ENCODE measurements at places on chromosomes 5 and 9.

DNA sequence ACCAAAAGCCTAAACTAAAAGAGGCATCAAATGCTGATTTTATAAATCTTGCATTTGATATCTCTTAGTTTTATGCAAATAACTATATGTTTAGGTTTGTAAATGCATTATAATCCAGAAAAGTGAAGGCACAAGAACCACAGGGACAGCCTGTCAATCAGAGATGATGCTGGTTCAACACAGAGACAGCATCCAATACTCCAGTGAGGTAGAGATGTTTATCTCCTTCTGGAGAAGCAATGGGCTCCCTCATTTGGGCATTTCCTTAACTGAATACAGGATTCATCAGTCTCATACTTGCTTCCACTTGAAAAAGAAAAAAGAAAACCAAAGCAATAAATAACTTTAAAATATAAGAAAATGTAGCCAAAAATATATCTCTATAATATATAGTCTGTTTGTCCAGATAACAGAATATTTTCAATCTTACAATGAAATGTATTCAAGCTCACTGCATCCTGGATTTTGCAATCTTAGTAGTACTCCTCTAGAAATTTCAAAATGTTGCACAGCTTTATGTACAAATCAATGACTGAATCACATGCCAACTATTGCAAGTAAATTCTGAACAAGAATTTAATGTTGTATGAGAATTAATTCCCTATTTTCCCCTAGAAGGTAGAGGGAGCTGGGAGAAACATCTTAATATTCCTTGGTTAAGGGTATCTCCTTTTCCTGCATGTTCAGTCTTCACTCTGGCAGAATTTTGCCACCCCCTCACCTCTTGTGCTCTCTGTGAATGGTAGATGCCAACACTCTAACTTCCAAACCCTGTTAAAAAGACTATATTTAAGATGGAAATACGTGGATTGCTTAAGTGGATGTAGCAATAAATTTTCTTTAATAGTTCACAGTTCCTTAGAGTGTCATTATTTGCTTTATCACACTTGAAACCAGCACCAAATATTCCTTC lies 191.1 kb upstream of the GAS1 start:
- DNase-seq: no peak

DNA sequence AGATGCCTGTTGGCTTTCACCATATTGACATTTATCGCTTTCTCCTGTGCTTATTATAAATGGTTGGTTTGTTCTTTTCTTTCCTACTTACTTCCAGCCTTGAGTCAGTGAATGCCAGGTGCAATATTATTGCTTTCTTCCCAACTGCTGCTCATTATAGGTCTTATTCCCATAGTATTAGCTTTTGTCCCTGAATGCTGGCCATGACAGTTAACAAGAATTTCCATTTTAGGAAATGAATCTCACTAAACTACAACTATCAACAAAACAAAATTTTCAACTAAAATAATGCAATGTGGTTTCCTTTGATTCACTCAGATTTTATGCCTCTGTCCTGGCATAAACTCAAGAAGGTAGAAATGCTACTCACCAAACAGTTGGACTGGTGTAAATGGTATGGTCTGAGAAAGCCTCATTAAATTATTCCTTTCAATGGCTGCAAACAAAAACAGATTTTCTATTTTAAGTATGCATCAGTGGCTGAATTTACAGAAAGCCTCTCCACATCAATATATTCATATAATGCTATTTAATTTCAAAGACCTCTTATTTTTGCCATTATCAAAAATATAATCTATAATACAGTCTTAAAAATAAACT lies 145.4 kb downstream of the TRPM6 start:
- DNase-seq: no peak

DNA sequence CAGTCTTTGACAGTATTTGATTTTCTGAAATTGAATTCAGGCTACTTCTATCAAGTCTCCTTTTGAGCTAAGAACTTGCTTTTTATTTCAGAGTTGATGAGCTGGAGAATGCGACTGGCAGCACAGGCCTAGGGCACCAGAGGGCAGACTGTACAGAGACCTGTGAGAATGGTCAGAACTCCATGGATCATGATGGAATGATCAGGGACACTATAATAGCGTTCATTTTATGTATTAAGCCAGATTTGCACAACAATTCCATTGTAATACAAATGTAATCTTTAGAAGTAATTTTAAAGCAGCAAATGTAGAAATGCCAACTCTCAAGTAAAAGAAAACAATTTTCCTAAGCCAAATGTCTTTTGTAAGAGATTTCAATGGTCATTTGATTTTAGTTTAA lies 902.4 kb downstream of the NR2F1-AS1 start:
- no peak for DNase-seq

DNA sequence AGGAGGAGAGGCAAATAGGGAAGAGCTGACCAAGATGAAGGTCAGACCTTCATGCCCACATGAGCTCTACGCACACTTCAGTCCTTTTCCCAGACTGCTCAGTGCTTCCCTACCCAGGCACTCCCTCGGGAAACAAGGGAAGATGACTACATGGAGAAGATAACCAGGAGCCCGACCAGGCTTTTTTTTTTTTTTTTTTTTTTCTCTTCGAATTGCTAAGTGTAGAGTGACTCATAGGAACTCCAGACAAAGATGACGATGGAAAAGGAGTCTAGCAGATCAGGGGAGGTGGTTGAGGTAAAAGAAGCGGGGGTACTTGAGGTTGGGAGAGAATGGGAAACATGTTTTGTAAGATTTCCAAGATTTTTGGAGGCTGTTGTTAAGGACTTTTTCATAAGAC lies 526.1 kb downstream of the BNC2 start:
- DNase-seq: peak; percentile 44

DNA sequence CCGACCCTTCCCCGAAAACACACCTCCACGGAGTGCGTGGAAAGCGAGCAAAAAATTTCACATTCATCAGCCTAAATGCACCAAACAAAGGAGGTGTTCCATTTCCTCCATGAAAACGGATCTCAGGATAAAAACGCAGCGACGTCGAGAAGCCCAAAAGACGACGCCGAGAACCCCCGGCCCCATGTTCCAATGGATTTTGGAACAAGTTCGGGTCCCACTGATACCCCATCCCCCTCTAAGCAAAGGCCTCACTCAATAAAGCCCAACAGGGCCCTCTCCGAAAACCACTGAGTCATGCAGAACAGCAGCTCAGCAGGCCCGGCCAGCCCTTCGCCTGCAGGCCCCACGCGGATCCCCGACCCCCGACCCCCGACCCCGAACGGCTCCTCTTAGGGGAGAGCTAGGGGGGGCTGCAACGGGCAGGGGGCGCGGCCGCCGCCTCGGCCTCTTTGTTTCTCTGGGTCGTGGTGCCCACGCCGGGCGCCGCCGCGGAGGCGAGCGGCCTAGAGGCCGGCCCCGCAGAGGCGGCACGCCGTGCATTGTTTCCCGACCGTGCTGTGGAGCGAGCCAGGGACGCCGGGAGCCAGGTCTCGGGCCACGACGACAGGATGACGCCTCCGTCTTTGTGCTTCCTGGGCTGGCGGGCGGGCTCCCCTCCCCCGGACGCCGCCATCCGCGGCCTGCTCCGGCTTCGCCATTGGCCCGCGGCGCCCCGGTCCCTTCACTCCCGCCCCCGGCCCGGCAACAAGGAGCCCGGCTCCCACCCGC lies 915 bp downstream of the ZFAND5 start:
- DNase-seq: no peak

DNA sequence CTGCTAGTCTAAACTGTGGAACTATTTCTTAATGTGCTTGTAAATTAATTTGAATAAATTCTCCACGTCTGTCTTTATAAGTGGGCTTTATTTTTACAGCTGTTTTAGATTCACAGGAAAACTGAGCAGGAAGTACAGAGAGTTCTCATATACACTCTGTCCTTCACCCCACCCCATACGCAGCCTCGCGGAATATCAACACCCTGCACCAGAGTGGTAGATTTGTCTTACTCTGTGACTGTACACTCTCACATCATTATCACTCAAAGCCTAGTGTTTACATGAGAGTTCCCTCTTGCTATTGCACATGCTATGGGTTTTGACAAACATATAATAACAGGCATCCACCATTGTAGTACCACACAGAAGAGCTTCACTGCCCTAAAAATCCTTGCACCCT lies 179.7 kb upstream of the DAB2 start:
- no peak for DNase-seq

- no peak for DNase-seq
Observed at GRCh38 chr9:15248621-15249020, 58.4 kb downstream of the TTC39B start.

GRCh38 chr5:67989456-67989855 lies 226.1 kb upstream of the PIK3R1 start:
- peak; percentile 33 for DNase-seq

- DNase-seq: no peak
Observed at GRCh38 chr9:137139468-137140150, 655 bp downstream of the GRIN1 start.

DNA sequence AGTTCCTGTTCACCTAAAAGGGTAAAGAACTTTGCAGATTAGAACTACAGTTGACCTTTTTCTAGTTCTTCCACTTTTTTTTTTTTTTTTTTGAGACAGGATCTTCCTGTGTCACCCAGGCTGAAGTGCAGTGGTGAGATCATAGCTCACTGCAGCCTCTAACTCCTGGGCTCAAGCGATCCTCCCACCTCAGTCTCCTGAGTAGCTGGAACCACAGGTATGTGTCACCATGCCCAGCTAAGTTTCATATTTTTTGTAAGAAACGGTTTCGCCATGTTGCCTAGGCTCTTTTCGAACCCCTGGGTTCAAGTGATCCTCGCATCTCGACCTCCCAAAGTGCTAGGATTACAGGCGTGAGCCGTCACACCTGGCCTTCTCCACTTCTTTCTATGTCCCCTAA lies 39.7 kb upstream of the TNFAIP8 start:
- DNase-seq: no peak

GRCh38 chr5:92435781-92436180 lies 1052.7 kb upstream of the ARRDC3 start:
- no peak for DNase-seq

GRCh38 chr5:158857976-158858375 lies 241.7 kb downstream of the EBF1 start:
- DNase-seq: no peak

GRCh38 chr9:37149666-37150308 lies 29.4 kb downstream of the ZCCHC7 start:
- DNase-seq: no peak

- DNase-seq: no peak
Observed at GRCh38 chr5:38681966-38682365, 125.5 kb upstream of the LIFR start.

DNA sequence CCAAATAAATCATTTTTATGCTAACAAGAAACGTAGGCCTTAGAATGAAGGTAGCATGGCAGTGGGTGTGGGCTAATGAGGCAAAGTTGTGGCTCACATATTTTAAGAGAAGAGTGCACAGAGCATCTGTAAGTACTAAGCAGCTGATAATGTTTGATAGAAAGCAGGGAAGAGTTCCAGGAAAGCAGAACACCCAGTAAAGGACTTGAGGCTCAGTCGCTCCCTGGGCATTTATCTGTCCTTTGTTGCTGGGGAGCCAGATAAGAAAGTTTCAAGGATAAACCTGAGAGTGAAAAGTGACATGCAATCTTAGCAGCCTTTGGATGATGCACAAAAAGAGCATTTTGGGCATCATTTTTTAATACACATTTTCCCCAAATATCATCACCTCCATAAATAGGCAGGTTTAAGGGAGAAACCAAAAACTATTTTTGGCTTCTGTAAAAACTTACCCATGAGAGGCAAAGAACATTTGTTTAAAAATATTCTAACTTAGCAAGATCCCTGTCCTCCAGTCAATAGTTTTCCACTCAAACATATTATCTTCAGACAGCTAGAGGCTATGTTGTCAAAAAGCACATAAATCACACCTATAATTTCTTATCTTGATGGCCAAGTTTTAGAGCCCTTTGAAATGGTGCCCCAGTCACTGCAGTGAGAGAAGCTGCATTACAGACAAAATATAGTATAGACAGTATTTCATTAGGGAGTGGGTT lies 3.4 kb downstream of the FREM1 start:
- DNase-seq: no peak

- DNase-seq: no peak
Observed at GRCh38 chr5:90287036-90287435, 122.5 kb downstream of the CETN3 start.

GRCh38 chr5:50647726-50648125 lies 18.7 kb upstream of the PARP8 start:
- no peak for DNase-seq

DNA sequence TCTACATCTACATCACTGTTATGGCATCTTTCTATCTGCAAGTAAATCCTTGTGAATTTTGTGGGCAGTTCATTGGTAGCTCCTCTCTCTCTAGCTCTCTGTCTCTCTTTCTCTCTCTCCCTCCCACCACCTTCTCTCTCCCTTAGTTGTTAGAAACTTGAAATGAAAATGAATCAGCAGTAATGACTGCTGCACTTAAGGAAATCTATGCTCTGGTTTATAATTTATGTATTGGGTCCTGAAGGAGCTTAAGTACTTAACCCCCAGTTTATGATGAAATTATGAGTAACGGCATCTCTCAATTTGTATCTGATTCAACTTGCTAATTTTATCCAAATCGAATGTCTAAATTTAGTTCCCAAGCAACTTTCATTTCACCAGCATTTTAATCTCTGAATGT lies 52.0 kb upstream of the PTGER4 start:
- no peak for DNase-seq

GRCh38 chr9:28899267-28899666 lies 1326.0 kb upstream of the C9orf72 start:
- DNase-seq: no peak

DNA sequence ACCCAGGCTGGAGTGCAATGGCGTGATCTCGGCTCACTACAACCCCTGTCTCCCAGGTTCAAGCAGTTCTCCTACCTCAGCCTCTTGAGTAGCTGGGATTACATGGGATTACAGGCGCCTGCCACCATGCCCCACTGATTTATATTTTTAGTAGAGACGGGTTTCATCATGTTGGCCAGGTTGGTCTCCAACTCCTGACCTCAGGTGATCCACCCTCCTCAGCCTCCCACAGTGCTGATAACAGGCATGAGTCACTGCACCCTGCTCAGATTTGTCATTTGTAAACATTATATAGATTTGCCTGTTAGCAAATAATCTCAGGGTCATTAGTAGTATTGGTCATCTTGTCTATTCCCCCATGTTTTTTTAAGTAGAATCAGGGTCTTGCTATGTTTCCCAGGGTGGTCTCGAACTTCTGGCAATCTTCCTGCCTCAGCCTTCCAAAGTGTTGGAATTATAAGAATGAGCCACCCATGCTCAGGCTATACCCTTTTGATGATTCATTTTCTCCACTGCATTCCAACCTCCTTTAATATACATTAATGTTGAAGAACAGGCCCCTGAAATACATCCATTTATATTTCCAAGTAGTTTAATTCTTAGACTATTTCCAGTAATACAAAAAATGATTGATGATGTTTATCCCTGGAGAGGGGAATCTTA lies 17.3 kb downstream of the CENPH start:
- peak; percentile 28 for DNase-seq

GRCh38 chr9:87568401-87568800 lies 70.7 kb downstream of the DAPK1 start:
- DNase-seq: no peak

DNA sequence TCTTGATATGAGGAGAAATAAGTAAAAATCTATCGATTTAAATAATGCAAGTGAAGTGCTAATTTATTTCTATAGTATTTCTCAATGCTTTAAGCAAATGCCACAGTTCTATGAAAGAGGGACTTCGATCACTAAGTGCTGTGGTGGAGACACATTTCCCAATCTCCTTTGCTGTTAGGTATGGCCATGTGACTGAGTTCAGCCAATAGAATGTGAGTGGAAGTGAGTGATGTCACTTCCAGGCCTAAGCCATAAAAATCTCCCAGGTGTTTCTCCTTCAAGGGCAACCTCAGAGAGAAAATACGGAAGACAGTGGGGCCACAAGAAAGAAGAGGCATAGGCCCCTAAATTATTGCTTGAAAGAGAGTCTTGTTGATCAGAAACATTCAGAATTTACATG lies 100.3 kb upstream of the ANKH start:
- DNase-seq: no peak

Data from foreskin keratinocyte (primary cell).